ENCODE measurements at places on chromosomes 2 and 18. TPM values are rescaled to one million over a fixed set of nuclear protein-coding genes. Genes with fewer than 3 reads are reported as not detected.

The SH3RF3 gene
- total RNA-seq: 0.42 TPM

The SERPINB7 gene
- total RNA-seq: not detected

The EHD3 gene
- 19.1 TPM for total RNA-seq

The SNTG2 gene
- not detected for total RNA-seq

The GPAT2 gene
- 3.1 TPM for total RNA-seq

- no peaks in the 10 kb centered on the region for H3K27me3 ChIP-seq
- H3K36me3 ChIP-seq: no peaks in the 10 kb centered on the region
- no peak for DNase-seq
- H3K4me1 ChIP-seq: peaks cover 2% of the 10 kb centered on the region
Observed at GRCh38 chr2:10481055-10481665, 33.0 kb upstream of the ODC1 start.

DNA sequence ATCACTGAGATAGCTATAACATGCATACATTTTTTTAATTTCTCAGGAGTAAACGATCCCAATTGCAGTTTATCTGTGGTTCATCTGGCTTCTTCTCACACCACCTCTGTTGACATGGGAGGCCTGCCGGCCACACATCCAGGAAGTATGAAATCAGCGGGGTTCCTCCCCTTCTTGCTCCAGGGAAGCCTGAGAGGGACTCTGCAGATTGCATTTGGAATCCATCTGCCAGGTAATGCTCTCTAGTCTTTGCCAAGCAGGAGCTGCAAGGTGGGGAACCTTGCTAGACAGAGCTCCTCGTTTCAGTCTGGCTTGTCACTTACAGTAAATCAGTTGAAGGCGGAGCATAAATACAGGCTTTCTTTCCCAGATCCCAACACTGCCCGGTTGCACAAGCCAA lies 49.9 kb downstream of the SOX11 start:
- no peaks in the 10 kb centered on the region for H3K4me1 ChIP-seq
- H3K4me3 ChIP-seq: no peak overlapping the region
- no peak overlapping the region for H3K27ac ChIP-seq

DNA sequence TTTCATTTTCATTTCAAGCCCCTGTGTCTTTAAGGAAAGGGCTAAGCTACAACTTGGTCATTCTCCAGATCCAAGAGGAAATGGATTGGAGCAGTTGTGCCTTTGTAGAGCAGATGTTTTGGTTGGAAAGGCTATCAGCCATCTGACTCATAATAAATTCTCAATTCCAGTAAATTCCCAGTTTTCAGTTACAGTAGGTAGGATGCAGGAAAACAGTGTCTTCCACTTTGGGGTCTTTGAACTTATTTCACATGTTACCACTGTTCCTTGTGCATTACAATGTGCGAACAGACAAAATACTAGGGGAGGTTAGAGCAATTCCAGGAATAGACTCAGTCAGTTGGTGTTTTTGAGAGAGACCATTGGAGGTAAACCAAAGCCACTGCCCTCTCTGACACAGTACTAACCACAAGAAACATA lies 211.9 kb downstream of the BABAM2 start:
- H3K36me3 ChIP-seq: no peaks in the 10 kb centered on the region
- H3K4me1 ChIP-seq: no peaks in the 10 kb centered on the region
- H3K27me3 ChIP-seq: no peaks in the 10 kb centered on the region

- peaks cover 30% of the 10 kb centered on the region for H3K4me1 ChIP-seq
- H3K27ac ChIP-seq: peak overlapping the region; percentile 65
- H3K4me3 ChIP-seq: peak overlapping the region; percentile 68
- peaks cover 8% of the 10 kb centered on the region for H3K36me3 ChIP-seq
Observed at GRCh38 chr2:70258532-70258875, 567 bp downstream of the PCYOX1 start.

DNA sequence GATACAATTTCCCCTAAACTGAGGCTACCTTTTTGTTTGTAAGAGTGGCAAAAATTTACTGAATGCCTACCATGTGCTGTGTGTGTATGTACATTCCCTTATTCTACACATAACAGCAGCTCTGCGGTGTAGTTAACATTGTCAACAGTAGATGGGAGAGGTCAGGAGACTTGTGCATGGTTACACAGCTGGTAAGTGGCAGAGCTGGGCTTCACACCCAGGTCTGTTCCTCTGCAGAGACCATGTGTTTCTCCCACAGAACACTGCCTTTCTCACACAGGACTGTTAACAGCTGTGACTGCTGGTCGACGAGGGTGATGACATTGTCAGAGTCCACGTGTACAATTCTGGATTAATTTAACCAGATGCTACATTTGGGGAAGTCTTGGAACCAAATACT lies 49.1 kb downstream of the EML6 start:
- no peak for DNase-seq
- no peaks in the 10 kb centered on the region for H3K27me3 ChIP-seq
- H3K4me3 ChIP-seq: no peak overlapping the region
- H3K36me3 ChIP-seq: no peaks in the 10 kb centered on the region

DNA sequence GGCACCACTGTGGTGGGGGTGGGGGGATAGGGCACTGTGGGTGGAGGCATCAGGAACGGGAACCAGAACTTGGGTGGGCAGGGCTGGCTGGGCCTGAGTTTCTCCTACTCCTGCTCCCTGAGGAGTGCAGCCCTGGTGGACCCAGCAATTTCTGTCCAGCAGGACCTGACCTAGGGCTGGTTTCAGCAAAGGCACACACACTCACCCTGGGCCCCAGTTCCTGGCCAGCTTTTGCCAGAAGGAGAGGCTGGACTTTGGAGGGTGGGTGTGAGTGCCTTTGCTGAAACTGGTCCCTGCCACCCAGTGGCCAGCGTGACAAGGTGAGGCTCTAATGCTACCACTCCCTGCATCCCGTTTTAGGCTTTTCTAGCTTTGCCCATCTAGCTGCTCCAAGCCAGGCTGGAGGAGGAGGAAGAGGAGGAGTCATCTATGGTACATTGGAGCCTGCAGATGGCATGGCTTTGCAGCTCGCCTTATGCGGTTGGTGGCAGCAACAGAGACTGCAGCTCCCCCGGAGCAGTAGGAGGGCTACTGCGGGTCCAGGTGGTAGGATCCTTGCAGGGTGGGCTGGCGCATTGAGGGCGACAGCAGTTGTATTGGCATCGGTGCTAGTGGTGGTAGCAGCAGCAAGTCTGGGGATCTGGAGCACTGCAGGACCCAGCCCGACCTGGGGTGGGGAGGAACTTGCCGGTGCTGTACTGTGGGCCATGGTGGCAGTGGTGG lies 40.4 kb upstream of the IMP4 start:
- H3K4me3 ChIP-seq: no peak overlapping the region
- H3K4me1 ChIP-seq: no peaks in the 10 kb centered on the region
- H3K27ac ChIP-seq: no peak overlapping the region
- no peak for DNase-seq
- H3K36me3 ChIP-seq: no peaks in the 10 kb centered on the region

- H3K27me3 ChIP-seq: no peaks in the 10 kb centered on the region
- H3K27ac ChIP-seq: no peak overlapping the region
- no peak for DNase-seq
- no peaks in the 10 kb centered on the region for H3K4me1 ChIP-seq
- no peaks in the 10 kb centered on the region for H3K36me3 ChIP-seq
- H3K4me3 ChIP-seq: no peak overlapping the region
Observed at GRCh38 chr2:186721956-186722355, 28.1 kb downstream of the FAM171B start.

DNA sequence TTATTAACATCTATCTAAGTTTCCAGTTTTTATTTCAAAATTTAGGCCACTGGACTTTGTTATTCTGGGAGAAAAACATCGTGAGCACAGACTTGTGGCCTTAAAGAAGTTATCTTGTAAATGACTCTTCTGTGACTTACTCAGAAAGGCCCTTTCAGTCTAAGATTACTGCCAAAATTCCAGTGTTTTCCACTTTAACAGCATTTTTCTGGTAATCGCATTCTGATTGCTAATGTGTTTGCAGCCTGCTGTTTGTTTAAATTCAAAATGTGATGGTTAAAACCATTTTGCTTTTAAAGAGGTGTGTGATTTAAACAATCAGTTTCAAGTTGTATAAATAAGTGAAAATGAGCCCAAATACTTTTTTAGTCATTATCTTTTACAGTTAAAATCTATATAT lies 136.7 kb upstream of the DAPL1 start:
- H3K27ac ChIP-seq: no peak overlapping the region
- no peaks in the 10 kb centered on the region for H3K4me1 ChIP-seq
- H3K27me3 ChIP-seq: no peaks in the 10 kb centered on the region
- no peak for DNase-seq
- H3K36me3 ChIP-seq: peaks cover 27% of the 10 kb centered on the region
- no peak overlapping the region for H3K4me3 ChIP-seq

DNA sequence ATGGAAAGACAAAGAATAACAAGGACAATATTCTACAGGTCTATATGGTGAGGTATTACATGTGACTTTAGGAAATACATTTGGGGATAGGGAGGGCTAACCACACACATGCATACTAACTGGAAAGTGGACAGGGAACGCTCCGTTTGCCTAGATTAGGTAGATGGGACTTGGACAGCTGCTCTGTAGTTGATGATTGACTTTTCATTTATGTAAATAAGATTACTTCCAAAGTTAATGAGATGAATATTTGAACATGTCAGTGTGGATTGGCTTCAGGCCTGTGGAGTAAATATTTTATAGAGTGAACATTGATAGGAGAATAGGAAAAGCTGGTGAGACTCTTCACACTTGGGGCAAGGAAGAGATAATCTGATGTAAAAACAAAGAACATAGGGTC lies 142.0 kb downstream of the NCK2 start:
- DNase-seq: no peak
- H3K4me1 ChIP-seq: peaks cover 24% of the 10 kb centered on the region
- no peak overlapping the region for H3K4me3 ChIP-seq

- no peak overlapping the region for H3K4me3 ChIP-seq
- no peak overlapping the region for H3K27ac ChIP-seq
- no peaks in the 10 kb centered on the region for H3K27me3 ChIP-seq
- no peak for DNase-seq
Observed at GRCh38 chr2:40419364-40419762, 32.5 kb downstream of the SLC8A1 start.

DNA sequence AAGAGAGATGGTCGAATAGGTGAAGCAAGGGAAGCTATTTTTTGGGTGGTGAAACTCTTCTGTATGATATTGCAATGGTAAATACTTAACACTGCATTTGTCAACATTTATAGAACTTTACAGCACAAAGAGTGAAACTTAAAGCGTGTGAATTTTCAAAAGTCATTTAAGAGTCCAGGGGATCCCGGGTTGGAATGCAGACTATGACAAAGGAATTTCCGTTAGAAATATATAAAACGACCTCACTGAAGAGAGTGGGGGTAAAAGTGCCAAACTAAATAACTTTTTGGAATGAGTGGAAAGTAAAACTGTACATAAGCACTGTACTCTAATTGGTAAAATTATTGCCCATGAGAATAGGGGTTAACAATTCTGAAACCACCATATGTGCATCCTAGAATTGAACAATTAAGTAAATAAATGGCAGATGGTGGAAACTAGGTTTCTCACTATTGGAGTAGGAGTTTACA lies 191.0 kb upstream of the FN1 start:
- no peaks in the 10 kb centered on the region for H3K27me3 ChIP-seq
- no peak overlapping the region for H3K4me3 ChIP-seq

DNA sequence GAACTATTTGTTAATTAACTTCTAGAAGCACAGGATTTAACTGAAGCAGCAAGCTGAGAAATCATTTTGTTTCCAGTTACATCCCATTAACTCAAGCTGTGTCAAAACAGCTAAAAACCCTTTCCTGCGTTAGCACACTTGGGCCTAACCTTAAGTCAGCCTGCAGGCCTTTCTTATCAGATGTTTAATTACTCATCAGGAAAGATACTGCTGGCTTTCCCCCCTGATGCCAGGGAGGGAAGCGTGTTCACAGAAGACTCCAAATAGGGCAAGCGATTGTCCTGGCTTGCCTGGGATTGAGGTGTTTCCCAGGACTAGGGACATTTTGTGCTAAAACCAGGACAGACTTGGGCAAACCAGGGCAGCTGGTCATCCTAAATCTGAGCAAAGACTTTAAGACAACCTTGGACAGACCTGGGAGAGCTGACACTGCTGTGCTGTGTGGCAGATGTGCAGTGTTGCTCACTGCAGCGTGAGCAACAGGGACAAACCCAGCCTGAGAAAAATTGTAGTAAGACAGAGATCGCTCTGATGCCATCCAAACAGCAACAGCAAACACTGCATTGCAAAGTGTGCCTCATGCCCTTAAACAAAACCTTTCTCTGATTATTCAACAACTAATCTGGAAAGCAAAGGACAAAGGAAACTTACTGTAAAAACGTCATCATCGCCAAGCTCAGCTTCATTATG lies 100.9 kb downstream of the SPRED2 start:
- no peaks in the 10 kb centered on the region for H3K27me3 ChIP-seq
- H3K4me1 ChIP-seq: no peaks in the 10 kb centered on the region
- no peak overlapping the region for H3K27ac ChIP-seq

- H3K36me3 ChIP-seq: no peaks in the 10 kb centered on the region
- no peak overlapping the region for H3K27ac ChIP-seq
- H3K4me3 ChIP-seq: no peak overlapping the region
- H3K4me1 ChIP-seq: no peaks in the 10 kb centered on the region
- no peaks in the 10 kb centered on the region for H3K27me3 ChIP-seq
Observed at GRCh38 chr2:151762694-151763093, 28.4 kb upstream of the NEB start.

All from liver (tissue), 10 donors.